ENCODE measurements at places on chromosomes 4 and X.

GRCh38 chr4:120622601-120623000 lies 299.9 kb downstream of the PRDM5 start:
- no peak for DNase-seq

DNA sequence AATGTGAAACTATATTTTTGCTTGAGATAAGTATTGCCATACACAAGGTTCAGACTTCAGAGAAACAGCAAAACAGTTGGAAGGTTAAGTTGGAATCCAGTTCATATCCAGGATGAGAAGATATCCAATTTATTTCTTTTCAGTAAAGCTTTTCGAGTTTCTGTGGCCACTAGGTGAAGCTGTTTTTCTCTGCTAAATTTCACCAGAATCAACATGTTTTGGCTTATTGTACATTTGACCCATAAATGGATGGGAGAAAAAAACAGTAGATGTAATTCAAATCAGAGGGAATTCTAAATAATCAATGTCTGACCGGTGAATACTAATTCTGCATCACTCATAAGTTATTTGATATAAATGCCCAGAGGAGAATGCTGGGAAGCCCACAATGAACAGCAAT lies 9.1 kb upstream of the METTL14 start:
- no peak for DNase-seq

- DNase-seq, result no peak
Measured at GRCh38 chr4:692771-693554, 4.0 kb upstream of the SLC49A3 start.

DNA sequence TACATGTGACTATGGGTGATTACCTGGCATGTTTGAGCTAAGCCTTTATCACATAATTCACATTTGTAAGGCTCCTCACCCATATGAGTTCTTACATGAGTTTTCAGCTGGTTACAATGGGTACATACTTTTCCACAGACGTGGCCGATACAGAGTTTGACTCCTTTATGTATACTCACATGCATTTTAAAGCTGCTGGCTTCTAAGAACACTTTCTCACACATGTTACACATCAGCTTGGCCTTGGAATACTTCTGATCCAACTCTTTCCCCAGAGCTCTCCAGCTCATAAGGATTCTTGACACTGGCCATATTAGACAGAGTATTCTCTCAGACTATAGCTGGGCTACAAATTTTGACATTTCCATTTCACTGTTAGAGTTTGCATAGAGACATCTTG lies 66.3 kb downstream of the TAB3 start:
- no peak for DNase-seq

DNA sequence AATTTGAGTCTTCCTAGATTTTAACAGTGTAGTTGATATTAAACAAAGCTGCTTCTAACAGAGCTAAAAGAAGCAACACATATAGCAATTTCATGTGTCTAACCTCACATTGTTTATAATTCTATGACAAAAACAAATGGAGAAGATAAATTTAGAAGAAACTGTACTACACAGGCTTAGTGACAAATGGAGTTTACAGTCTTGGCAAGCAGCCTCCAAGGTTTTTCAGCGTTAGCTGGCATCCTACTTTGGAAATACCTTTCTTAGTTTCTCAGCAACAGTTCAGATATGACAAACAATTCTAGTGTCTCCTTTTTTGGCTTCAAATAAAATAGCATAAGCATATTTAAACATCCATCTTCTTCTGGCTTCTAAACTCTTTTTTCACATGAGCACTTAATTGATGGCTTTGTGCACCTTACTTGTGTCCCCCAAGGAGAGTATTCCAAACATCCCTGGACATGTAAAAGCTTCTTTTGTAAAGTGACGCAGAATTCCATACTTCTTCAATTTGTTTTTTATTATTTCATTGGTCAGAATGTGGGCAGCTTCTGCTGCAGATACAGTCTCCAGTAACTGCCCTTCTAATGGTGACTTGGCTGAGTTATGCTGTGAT lies 249.8 kb downstream of the ANTXR2 start:
- DNase-seq, result no peak

DNA sequence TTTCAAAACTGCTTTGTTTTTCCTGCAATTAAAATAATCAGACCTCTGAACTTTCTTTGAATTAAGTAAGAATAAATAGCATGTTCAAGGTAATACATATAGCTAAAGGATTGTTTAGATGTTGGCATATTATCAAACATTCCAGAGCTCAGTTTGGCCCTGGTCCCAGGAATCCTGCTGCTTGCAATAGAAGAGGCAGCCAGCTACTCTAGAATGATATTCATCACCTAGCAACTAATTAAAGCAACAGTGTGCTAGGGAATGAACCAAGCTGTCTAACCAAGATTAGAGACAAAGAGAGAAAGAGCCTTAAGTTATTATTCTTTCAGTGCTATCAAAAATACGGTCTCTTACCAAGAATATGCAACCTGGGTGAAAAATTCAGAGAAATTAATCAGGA lies 460.9 kb downstream of the GABRG1 start:
- no peak for DNase-seq

All from T follicular helper cell (primary cell).